Foreskin fibroblast (primary cell): ENCODE measurements at places on chromosomes 11 and 22.

DNA sequence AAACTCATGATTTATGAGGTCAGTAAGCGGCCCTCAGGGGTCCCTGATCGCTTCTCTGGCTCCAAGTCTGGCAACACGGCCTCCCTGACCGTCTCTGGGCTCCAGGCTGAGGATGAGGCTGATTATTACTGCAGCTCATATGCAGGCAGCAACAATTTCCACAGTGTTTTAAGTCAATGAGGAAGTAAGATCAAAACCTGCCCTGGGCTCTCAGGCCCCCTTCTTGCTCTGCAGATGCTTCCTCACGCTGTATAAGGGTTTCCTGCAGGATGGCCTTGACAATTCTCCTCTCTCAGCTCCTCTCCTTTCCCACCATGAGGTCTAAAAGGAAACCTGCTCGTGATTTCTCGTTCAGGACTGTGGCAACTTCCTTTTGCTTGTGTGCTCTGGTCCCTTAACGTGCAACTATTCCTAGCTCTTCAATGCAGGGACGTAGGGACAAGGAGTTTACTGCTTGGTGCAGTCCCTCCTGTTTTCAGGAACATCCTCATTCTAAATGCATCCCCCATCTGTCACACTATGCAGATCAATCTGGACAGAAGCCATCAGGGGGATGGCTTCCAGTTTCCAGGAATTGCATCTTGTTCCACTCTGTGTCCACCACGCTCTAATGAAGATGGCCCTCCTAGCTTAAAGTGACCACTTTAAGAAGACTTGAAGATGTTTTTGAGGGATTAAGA lies 64.3 kb upstream of the IGLL5 start:
- no peak for DNase-seq

DNA sequence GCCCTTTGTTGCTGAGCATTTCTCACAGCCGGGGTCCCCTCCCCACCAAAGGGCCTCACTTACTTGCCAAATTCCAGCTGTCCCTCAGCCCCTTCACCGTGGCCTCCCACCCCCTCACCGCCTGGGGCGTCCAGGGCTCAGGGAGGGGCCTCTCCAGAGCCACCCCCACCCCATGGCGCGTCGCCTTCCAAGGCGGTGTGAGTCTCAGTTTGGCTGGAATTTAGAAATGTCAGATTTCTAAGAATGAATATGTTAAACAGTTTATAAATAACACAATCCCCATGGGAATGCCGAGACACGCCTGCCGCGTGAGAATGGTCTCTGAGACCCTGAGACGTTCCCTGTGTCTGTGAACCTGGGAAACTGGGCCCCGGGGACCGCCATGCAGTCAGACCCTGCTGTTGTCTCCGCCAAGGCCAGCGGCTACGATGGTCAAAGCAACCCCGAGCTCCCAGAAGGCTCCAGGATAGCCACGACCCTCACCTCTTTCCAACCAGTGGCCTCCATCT lies 28.9 kb downstream of the CELSR1 start:
- no peak for DNase-seq

- peak; percentile 56 for DNase-seq
These were observed 1.6 kb downstream of the GTPBP1 start for GRCh38 chr22:38707346-38707745.

DNA sequence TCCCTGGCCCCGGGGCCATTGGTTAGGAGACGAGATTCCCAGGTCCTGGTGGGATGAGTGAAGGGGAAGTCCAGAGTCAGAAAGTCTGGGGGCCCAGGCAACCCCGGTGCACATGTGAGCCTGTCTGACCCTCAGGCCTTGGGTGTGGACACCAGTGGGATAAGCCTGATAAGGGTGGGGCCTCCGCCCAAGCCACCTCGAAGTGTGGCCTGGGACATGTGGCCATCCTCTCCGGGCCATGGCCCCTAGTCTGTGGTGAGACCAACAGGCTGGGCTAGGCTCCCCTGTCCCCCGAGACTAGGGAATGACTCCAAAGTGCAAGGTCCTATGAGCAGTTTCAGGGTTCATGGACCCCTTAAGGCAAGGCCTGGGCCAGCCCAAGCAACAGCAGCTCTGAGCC lies 6.3 kb downstream of the CABP7 start:
- DNase-seq: no peak

DNA sequence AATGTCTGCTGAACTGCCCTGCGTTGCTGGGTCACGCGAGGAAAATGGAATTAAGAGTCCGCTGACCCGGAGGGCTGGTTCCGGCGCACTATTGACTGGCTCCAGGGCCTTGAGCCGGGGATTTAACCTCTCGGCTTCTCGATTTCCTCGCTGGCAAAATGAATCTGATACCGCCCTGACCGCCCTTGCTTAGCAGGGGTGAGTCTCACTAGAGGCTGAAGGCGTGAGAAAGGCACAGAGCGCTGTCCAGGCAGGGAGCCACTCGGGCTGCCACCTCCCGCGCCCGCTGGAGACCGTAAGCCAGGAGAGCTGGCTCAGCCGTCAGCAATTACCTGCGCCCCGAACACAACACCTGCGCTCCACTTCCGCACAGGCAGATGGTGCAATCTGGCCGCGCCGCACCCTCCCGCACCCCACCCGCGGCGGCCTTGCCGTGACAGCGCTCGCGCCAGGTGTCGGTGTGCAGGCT lies 65.6 kb downstream of the BUD13 start:
- DNase-seq: no peak

DNA sequence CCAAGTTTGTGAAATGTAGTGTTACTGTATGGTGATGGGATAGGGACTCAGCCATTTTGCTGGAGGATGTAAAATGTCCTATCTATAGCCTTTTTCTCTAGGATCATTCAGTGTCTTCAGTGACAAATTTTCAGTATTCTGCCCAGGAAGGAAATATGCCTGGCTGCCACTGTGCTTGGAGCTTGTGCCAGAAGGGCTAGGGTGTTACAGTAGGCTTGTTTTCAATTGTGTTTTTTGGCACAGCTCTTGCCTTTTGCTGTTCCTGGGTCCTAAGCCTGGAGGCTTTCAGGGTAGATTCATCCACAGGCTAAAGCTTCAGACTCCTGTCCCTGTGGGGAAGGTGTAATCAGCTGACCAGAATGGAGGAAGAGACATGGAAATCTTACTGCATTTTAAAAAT lies 22.0 kb upstream of the PHOX2A start:
- DNase-seq: no peak

DNA sequence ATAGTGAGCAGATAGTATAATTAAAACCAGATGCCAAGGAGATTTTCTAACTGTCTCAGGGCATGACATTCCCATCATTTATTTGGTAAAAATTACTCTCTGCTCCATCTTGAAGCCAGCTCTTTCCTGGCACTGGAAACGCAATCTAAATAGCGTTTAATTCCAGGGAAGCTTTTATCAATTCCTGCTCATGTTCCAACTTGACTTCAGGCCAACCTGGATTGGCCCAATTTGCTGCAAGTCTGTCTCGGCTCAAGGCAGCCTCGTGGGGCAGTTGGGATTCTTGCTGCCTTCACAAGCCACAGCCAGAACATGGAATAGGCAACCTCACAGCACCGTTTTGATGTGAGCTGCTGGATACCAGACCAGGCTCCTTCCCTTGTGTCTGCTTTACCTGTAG lies 1255.9 kb downstream of the TBC1D22A start:
- DNase-seq: no peak

DNA sequence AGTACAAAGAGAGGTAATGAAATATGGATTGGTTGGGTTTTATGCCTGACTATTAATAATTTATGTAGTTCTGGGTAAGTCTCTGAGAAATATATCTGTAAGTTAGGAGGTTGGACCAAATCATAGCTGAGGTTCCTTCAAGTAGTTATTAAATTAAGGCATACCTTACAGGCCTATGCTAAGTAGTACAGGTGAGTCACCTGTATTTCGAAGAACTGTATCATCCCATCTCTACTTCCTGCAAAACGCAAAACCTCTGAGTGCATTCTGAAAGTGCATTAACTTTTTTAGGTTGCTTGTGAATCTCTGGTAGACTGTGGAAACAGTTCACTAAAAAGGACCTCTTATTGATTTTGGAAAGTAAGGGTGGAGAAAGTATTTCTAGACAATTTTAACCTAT lies 37.1 kb downstream of the APOL5 start:
- no peak for DNase-seq

DNA sequence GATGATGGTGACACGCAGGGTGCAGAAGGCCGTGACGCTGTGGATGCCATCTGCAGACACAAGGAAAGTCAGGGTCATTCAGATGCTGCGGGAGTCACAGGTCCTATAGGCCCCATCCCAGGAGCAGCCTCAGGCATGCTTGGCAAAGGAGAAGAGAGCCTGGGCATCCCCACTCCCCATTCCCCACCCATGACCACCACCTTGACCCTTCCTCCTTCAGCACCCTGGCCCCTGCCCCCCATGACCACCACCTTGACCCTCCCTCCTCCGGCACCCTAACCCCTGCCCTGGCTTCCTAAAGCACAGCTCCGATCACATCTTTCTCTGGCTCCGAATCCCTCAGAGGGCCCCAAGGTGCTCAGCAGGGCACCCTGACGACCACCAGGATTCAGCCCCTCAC lies 73.1 kb downstream of the CELSR1 start:
- DNase-seq: no peak

DNA sequence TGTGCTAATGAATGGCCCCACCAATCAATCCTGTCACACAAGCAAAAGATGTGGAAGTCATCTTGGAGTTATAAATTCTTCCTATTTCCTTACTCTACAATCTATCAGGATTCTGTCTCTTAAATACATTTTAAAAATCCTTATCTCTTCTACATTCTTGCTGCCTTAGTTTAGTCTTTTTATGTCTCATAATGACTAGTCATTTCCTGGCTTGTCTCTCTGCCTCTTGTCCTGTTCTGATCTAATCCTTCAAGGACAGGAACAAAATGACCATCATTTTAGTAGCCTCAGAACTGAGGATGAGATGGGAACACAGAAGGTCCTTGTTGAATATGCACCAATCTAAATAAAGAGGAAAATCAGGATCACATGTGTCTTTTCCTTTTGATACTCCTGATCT lies 56.6 kb upstream of the LIN7C start:
- DNase-seq: peak; percentile 14

- no peak for DNase-seq
These were observed 49.9 kb upstream of the CD5 start for GRCh38 chr11:61052182-61052972.

DNA sequence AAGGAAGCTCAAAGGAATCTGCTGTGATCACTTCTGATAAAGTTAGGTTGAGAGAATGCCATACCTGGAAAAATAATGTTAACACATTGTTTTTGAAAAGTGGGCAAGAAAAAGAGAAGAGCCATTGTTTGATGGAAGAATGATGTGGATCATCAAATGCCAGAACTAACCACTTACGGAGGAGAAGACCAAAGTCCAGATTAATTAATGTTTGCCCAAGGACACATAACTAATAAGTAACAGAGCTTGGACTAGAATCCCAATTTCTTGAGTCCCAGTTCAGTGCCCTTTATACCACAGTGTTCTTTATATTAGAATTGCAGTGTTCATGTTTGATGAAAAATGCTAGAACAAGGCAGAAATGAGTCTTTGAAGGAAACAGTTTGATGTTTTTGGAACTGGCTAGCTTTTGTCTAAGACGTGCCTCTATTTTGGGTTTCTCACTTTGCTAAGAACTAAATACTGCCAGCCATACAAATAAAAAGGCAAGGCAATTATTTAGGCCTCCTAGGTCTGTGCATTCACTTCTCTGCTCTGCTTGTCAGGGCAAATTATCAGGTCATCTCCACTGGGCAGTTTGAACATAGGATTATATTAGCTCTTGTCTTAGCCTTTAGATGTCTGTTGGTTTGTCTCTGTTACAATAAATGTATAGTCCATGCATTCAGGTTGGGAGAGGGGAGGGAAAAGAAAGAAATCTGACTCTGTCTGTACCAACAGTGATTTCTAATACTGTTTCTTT lies 72.3 kb downstream of the TRIM44 start:
- DNase-seq: no peak

DNA sequence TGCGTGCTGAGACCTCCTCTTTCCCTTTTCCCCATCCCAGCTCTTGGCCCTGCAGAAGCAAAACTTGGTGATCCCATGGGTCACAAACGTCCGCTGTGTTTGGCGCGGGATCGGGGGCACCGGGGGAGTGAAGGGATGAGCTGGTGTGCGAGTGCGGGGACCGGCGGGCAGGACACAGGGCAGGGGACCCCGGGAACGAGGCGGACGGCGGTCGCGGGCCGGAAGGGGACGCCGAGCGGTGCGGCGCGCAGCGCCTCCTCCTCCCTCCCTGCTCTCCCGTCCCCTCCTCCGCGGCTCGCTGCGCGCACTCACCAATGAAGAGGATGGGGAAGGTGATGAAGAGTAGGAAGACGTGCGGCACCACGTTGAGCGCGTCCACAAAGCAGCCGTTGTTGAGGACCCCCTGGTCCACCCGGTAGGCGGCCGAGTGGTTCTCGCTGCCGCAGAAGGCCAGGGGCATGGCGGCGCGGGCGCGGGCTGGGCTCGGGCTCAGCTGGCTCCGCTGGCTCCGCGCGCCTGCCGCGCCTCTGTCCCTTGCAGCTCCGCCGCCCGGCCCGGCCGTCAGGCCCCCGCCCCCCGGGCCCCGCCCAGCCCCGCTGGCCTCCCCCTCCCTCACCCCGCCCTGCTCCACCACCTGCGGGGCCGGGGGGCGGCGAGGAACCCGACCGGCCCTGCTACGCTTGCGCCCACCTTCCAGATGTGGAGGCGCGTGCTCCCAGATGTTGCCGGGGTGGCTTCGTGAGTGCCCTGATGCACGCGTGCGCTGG lies at the start of gene ABCC8:
Gene ABCC8 (minus strand): TSS at position 529 of the 767 bp plus-strand sequence. CDS start 69 bp downstream, at position 460.
- DNase-seq: no peak

GRCh38 chr22:24429411-24430365 lies 2.3 kb downstream of the ADORA2A start:
- peak; percentile 34 for DNase-seq

DNA sequence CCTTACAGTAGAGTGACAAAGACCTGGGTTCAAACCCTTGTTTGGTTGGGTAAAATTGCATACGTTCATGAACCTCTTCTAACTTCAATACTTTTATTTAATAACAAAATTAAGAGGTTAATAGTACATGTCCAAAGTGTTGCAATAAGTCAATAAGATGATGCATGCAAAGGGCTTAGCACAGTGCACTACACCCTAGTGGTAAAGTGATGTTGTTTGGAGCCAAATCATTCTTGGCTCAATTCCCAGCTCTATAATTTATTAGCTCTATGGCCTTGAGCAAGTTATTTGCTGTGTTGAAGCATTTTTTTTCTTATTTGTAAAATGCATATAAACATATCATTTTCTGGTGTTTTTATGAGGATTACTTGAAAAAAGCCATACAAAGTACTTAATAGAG lies 945.3 kb downstream of the LRRC4C start:
- peak; percentile 18 for DNase-seq

DNA sequence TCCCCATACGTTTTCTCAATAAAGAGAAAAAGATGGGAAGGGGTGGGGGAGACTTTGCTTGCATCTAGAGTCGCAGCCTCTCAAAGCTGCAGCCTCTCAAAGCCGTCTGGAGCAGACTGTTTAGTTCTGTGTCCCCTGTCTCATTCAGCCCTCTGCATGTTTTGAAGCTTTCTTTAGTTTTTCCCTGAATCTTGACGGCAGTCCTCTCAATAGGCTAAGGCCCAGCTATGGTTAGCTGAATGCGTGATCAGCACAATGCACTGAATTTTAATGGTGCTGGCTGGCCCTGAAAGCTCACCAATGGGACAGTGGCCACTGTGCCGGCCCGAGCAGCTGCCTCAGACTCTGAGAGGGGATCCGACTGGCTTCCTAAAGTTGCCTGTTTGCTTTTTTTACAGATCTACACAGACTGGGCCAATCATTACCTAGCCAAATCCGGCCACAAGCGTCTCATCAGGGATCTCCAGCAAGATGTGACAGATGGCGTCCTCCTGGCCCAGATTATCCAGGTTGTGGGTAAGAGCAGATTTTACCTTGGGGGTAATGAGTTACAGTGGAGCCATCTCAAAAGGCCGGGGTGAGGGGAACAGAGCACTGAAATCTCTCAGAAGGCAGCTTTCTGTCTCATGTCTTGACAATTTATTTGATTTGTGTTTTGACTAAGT lies 119.6 kb downstream of the NAV2 start:
- no peak for DNase-seq
